ENCODE measurements at places on chromosomes 6 and 20.

DNA sequence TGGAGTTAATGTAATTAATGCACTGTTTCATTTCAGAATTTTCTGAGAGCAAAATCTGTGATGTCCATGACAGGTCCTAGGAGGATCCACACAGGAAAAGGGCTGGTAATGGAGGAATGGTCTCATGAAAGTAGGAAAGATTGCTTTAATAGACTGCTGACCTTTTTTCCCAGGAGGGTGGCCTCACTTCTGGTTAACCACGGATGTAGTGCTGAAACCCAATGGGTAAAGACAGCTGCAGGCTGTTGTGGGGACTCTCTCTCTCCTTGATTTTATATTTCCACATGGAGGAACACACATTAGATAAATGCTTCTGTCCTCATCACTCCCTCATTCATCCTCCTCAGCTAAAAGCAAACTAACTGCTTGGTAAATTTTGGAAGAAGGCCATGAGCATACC is 23.6 kb upstream of the RIPOR2 start:
- no peak for DNase-seq

- no peak for DNase-seq
Observed at GRCh38 chr6:149031859-149032598, 285.2 kb downstream of the UST start.

DNA sequence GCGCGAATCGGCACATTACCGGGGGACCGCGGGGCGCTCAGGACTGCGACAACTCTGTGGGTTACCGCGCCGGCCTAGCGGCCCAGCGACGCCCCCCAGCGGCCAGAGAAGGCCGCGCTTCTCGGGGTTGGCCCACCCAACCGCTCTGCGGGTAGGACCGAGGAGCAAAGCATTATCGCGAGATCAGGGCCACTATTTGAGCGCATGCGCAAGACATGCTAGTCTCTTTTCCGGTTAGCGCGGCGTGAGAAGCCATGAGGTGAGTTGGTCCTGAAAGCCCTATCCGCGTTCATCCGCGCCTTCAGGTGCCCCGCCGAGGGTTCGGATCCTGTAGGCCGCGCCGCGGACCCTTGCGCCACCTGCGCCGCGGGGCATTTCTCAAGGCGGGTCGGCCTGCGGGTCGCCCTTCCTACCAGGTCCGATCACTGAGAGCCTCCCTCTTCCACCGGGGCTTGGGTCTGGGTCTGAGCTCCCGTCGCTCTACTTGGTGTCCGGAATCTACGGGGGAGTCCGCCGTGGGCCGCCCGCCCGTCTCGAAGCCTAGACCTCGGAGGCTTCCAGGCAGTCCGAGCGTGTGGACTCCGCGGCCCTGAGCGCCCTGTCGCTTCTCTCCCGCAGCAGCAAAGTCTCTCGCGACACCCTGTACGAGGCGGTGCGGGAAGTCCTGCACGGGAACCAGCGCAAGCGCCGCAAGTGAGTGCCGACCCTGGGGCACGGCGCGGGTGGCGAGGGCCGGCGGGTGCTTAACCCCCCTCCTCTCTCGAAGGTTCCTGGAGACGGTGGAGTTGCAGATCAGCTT is at the start of gene RPL10A:
Gene RPL10A (plus strand): TSS at position 221 of the 799 bp plus-strand sequence. CDS start 34 bp downstream, at position 255.
- DNase-seq, result peak; percentile 95

DNA sequence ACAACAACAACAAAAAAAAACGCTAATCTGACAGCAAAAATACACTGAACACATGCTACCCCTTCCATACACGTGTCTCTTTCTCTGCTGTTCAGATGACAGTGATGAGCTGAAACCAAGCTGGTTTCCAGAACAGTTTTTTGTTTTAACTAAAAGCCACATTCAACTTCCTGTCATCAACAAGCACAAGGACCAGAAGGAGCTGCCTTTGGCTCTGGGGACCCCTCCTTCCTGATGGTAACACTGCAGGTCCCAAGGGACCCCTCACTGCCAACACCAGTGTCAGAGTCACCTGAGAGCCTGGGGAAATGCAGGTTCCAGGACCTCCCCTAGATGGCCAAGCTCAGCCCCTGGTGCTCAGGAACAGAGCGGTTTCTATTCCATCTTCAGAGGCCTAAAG is 6.0 kb downstream of the CST7 start:
- DNase-seq, result no peak

DNA sequence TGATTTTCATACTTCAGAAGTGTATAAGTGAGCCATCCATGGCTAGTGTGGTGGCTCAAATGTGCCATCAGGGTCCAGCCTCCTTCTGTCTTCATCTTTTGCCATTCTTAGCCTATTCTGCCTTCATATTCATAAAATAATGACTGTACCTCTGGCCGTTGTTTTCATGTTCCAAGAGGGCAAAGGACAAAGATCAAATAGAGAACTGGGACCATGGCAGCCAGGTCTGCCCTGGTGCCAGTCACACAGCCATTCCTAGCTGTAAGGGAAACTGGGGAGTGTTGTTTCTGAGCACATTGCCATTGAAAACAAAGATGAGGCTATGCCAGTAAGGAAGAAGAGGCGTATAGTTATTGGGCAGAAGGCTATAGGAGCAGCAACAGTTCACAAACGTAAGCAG is 518.6 kb downstream of the TFAP2B start:
- DNase-seq, result no peak
